Activated naive CD8-positive, alpha-beta T cell treated with anti-CD3 and anti-CD28 coated beads for 36 hours (primary cell): ENCODE measurements at places on chromosomes 16 and 17. TPM values are rescaled to one million over a fixed set of nuclear protein-coding genes. Genes with fewer than 3 reads are reported as not detected.

DNA sequence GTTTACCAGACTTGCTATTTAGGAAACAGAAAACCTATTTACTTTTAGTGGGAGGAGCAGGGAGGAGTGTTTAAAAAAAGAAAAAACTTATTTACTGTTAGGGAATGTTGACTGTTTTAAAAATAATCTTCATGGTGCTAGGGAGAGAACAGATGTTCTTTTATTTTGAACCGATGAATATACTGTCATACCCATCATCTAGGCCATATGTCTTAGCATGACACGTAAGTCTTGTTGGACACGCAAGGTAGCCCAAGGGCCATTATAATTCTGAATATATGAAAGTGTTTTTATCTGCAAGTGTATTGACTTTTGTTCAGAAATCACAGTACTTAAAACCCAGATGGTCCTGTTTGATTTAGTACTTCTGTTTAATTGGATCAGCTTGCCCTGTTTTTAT is 11.6 kb downstream of the WIPF2 start:
- no peak for DNase-seq

GRCh38 chr17:29138184-29138955 is 41.8 kb downstream of the MYO18A start:
- peak; percentile 65 for DNase-seq

DNA sequence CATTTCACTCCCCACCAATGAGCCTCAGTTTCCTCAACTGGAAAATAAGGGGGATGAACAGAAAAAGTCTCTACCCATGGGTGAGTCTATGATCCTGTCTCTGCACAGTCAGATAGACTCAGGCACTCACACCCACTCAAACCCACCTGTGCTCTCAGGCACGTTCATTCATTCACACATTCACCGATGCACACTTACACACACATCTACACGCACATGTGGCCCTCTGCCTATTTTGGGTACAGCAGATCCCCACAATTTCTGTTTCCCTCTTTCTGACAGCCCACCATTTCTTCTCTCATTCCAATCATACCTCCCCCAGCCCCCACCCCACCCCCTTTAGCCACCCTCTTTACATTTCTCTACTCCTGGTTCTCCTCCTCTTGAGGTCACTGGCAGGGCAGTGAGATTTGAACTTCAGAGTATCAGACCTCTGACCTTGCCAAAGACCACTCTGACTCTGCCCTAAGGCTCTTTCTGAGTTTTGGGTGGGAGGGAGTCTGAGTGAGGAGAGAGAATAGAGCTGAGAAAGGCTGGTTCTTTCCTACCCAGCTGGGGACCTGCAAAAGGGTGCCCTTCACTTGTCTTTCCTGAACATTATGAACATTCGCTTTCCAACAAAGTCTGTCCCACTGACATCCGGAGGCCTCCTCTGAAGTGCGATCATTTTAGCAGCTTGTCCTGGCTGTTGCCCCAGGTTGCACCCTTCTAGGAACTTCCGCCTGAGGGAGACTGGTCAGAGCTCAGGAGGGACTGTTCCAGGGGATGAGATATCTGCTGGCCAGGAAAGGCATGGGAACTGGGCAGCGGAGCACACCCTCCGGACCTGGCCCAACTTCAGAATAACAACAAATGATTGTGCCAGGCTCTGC is 10.1 kb upstream of the COL1A1 start:
- DNase-seq = no peak

GRCh38 chr16:88047462-88047861 is 96.2 kb downstream of the BANP start:
- no peak for DNase-seq

- no peak for DNase-seq
Observed at GRCh38 chr17:54368906-54369305, 531.7 kb upstream of the TOM1L1 start.

DNA sequence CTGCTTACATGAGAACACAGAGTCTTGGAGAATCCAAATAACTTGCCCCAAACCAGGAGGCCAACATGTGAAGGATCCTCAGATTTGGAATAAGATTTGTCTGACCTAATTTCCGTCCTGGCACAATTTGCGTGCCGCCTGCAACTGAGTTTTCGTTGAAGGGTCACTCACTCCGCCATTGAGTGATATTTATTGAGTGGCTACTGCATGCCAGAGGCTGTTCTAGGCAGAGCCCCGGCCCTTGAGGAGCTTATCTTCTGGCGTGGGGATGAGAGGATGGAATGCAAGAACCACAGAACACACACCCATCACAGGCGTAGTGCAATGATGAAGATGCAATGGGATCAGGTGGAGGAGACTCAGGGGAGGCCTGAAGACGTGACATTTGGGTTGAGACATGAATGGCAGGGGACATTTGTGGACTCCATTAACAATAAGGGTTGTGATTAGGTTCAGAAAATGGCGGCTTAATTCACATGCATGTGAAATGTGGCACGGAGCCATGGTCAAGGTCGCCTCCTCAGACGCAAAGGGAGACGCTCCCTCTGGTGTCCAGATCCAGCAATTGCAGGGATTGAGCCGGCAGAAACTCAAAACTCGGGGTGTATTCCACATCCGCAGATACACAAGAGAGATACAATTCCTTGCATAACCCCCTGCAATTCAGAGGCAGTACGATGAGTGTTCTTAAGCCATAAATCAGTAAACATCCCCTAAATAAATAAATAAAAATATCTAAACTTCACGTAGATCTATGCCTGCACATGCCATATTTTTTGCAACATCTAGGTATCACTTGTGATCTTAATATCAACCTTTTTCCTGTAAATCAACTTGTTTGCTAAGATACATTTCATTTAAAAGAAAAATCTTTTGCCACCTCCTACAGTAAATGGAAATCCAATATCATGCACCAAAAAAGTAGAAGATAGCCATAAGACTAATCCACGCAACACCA is 57.9 kb upstream of the CACNG4 start:
- peak; percentile 66 for DNase-seq

- no peak for DNase-seq
Observed at GRCh38 chr17:29791336-29792080, 138.5 kb downstream of the SSH2 start.

- DNase-seq = no peak
Observed at GRCh38 chr17:9647014-9647413, 1.7 kb downstream of the USP43 start.

- DNase-seq = no peak
Observed at GRCh38 chr16:1773703-1774447, 941 bp upstream of the MRPS34 start.

DNA sequence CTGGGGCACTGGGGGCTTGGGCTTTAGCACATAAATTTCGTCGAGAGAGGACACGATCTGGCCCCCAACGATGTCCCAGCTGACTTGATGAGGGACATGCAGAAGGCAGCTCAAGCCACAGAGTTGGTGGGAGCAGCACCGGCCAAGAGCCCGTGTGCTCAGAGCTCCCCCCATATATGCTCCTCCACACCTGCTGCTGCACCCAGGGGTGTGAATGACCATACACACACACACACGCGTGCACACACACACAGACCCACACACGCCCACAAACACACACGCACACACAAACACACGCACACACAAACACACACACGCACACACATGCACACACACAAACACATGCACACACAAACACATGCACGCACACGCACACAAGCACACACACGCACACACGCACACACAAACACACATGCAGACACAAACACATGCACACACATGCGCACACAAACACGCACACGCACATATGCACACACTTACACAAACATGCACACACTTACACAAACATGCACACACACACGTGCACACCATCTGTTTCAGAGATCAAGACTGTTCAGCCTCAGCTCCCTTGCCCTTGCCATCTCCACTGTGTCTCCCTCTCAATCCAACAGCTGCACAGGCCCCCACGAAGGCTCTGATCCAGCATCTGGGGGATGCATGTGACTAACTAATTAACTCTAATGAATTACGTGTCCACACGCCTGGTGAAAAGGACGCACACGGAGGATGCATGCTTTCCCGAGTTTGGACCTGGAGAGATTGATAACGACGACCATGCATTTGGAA is 85.6 kb upstream of the TNRC6C start:
- no peak for DNase-seq

DNA sequence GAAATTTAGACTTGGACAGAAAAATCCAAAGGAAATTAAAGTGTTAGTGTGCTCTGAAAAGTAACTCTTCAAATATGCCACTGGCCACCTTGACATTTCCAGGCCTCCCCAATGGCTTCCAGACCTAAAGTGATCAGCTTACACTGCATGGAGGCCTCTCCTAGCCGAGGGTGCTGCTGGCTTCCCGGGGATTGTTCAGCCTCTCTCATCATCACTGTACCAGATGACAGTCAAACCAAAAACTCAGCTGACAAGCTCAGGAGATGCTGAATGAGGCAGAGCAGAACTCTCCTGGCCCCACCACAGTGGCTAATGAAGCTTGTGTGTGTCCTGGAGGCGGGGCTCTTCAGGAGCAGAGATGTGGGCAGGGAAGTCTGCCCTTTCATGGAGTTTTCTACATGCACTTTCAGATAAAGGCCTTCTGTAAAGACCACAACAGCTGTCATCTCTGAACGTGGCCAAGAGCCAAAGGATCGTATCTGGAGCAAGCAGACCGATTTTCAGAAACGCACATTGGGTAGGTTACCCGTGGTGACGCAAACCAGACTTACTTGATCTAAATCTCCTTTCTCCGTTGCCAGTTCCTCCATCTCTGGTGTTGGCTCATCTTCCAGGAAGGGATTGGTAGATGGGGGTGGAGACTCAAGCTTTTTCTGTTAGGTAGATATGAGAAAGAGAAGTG is 113.3 kb downstream of the VPS53 start:
- DNase-seq = no peak

DNA sequence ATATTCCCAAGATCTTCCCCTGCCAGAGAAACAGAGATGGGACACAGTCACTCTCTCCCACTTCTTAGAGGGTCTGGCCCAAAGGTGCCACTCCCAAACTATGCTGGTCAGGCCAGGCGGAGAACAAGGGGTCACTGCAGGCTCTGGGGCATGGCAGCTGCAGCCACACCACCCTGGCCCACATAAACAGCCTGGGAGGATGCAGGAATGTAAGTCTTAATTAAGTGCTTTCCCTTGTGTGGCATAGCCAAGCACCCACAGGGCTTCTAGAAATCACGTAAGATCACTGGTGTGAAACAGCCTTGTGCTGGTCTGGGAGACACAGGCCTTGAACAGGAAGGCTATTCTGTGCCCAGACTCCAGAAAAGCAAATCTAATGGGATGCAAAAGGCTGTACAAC is 31.5 kb downstream of the ABCC12 start:
- DNase-seq = no peak

DNA sequence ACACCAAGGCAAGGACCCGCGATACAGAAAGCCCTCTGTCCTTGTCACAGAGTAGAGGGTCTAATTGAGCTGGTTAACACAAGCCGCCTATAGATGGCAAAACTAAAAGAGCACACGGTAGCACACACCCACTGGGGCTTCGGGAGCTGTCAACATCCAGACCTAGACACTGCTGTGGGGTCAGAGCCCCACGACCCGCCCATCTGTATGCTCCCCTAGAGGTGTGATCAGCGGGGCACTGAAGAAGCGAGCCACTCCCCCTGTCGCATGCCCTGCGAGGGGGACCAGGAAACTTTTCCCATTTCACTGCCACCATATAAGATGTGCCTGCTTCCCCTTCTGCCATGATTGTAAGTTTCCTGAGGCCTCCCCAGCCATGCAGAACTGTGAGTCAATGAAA is 1255.8 kb upstream of the CDH8 start:
- no peak for DNase-seq

The ASPA gene
- not detected for total RNA-seq

The C1QTNF8 gene
- not detected for total RNA-seq

The SLC16A11 gene
- 1.8 TPM for total RNA-seq

The KRTAP3-1 gene
- total RNA-seq = not detected

The CTRB1 gene
- not detected for total RNA-seq

The SMTNL2 gene
- total RNA-seq = not detected

The EMP2 gene
- not detected for total RNA-seq

The CCL11 gene
- total RNA-seq = not detected

The AOC2 gene
- 1.9 TPM for total RNA-seq
